Smooth muscle cell of bladder (primary cell): ENCODE measurements at places on chromosomes 11 and 22. TPM values are rescaled to one million over a fixed set of nuclear protein-coding genes. Genes with fewer than 3 reads are reported as not detected.

Gene IGSF9B
- total RNA-seq: 0.37 TPM in 1 of 2 replicates, not detected in the other

Gene TMEM109
- 17.8 and 21.1 TPM in 2 replicates for total RNA-seq

Gene GRM5
- total RNA-seq: under 0.01 TPM in 1 of 2 replicates, not detected in the other

Gene MPST
- 54.8 and 62.0 TPM in 2 replicates for total RNA-seq

Gene POU2AF1
- total RNA-seq: not detected in 2 replicates

Gene RFPL1
- not detected in 2 replicates for total RNA-seq

Gene SEZ6L
- not detected in 2 replicates for total RNA-seq
